Endothelial cell of umbilical vein (primary cell): ENCODE measurements at places on chromosomes 5 and 9. TPM values are rescaled to one million over a fixed set of nuclear protein-coding genes. Genes with fewer than 3 reads are reported as not detected.

GRCh38 chr5:145222622-145223021 lies 612.5 kb downstream of the PRELID2 start:
- H3K4me3 ChIP-seq, result no peak overlapping the region
- H3K36me3 ChIP-seq, result no peaks in the 10 kb centered on the region
- no peak overlapping the region for H3K27ac ChIP-seq
- H3K4me1 ChIP-seq, result no peaks in the 10 kb centered on the region
- DNase-seq, result no peak
- no peaks in the 10 kb centered on the region for H3K27me3 ChIP-seq

GRCh38 chr9:68805890-68806517 lies 101.0 kb downstream of the PIP5K1B start:
- no peak overlapping the region for H3K4me3 ChIP-seq
- no peak overlapping the region for H3K27ac ChIP-seq
- H3K36me3 ChIP-seq, result no peaks in the 10 kb centered on the region
- H3K27me3 ChIP-seq, result no peaks in the 10 kb centered on the region
- DNase-seq, result no peak

- H3K4me3 ChIP-seq, result no peak overlapping the region
- no peaks in the 10 kb centered on the region for H3K4me1 ChIP-seq
- peak; percentile 56 for DNase-seq
- no peaks in the 10 kb centered on the region for H3K27me3 ChIP-seq
- no peak overlapping the region for H3K27ac ChIP-seq
- no peaks in the 10 kb centered on the region for H3K36me3 ChIP-seq
These were observed 516.6 kb upstream of the MEF2C start for GRCh38 chr5:89399548-89399947.

- no peak overlapping the region for H3K4me3 ChIP-seq
- DNase-seq, result no peak
- H3K27me3 ChIP-seq, result no peaks in the 10 kb centered on the region
- H3K36me3 ChIP-seq, result no peaks in the 10 kb centered on the region
- H3K4me1 ChIP-seq, result no peaks in the 10 kb centered on the region
- H3K27ac ChIP-seq, result no peak overlapping the region
These were observed 688.3 kb downstream of the PRR16 start for GRCh38 chr5:121152411-121152810.

The PTGES gene
- not detected in 2 replicates for total RNA-seq
